ENCODE measurements at places on chromosomes 1 and 21.

DNA sequence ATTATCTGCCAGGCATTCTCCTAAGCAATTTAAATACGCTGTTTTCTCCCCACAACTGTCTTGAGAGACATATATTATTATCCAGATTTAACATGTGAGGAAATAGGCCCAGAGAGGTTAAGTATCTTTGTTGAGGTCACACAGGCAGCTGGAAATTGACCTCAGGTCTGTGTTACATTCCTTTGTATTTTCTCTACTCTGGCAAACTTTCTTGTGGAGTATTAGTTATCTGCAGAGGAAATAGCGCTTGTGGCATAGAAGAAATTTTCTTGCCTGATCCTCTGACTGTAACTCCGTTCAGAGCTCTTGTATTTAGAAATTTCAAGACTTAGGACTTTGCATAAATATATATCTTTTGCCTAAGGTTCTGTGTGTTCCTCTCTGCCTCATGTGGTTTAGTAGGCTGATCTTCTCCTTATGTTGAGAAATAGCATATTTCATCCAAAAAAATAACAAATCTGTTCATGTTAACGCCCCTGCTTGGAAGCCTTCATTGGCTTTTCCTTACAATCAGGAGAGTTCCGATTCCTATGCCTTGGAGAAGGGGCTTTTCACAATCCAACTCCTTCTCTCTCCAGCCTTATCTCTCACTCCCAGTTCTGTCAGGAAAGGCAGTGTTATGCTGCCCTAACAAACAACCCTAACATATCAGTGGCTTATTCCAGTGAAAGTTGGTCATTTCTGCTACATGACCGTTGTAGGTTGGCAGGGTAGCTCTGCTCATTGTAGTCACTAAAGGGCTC is 2.5 kb upstream of the JUN start:
- ATAC-seq, result no peak

DNA sequence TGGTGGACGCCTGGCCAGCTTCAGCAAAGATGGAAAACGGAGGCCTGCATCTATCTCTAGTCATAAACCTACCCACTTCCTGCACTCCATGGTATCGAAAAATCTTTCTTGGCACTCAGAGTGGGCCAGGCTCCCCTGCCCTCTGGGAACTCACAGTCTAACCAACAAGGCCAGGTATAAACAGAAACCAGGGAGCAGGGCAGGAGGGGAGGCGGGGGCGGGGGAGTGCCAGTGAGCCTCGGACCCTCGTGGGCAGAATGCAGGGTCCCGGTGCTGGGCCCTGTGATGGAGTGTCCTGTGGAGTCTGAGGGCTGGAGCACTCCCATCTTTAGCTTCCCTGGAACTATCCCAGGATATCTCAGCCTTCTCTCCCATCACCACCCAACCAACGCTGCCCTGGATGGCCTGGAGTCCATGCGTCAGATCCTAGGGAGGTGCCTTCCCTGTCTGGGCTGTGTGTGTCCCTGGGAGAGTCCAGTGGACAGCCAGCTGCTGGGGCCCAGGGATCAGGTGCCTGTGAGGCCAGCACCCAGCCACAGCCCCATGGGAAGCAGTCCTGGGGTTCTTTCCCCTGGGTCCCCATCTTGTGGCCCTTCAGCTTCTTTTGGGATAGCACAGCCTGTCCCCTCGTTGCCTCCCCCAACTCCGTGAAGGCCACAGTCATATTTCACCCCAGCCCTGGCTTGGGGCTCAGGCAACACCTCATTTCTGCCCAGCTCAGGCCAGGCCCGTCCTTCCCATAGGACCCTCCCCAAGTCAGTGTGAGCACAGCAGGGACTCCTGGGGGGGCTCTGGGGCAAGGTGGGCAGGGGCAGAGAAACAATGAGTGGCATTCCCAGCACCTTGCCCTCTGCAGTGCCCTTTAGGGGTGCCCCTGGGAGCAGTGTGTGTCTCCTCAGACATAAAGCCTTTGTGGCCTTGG is 1.1 kb upstream of the EPS8L3 start:
- ATAC-seq, result no peak

DNA sequence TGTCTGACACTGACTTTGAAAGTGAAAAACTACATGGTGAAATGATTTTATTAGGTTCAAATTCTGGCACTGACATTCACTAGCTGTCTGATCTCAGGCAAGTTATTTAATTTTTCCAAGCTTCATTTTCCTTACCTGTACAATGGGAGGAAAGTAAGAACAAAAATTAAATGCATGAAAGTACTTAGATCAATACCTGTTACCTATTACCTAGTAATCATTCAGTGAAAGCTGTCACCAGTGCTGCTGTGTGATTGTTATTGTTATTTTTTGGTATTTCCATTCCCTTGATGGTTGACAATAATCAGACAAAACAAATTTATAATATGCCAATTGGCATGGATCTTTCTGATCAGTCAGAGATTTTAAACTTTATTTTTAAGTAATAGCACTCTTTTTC is 1.6 kb downstream of the C8A start:
- no peak for ATAC-seq

DNA sequence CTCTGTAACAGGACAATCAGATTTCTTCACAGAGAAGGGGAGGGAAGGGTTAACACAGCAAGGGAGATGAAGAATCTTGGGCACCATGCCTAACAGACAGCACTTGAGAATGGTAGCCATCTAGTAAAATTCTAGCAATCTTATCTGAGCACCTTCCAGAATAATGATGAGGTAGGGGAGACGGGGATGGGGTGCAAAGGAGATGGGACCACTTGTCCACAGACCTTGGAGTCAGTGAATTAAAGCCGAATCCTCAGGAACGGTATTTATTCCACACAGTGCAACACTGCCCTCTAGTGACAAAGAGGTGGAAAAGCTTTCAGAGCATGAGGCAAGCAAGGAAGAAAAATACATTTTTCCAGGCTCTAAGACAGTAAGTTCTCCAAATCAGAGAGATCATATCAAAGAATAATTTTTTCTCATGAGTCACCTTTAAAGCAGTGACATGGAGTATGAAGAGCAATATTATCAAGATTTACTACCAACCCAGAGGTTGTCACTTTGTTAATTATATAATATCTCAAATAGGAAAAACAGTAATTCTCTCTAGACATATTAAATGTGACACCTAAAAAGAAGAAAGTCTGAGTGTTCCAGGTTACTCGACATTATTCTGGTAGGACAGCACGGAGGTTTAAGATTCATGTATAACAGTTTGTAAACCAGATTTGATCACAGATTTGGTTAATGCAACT is 43.3 kb upstream of the LPAR3 start:
- peak; percentile 48 for ATAC-seq

- no peak for ATAC-seq
Measured at GRCh38 chr1:236657398-236657797, 28.9 kb upstream of the ACTN2 start.

- no peak for ATAC-seq
Measured at GRCh38 chr1:214441119-214441518, 110.3 kb downstream of the PTPN14 start.

DNA sequence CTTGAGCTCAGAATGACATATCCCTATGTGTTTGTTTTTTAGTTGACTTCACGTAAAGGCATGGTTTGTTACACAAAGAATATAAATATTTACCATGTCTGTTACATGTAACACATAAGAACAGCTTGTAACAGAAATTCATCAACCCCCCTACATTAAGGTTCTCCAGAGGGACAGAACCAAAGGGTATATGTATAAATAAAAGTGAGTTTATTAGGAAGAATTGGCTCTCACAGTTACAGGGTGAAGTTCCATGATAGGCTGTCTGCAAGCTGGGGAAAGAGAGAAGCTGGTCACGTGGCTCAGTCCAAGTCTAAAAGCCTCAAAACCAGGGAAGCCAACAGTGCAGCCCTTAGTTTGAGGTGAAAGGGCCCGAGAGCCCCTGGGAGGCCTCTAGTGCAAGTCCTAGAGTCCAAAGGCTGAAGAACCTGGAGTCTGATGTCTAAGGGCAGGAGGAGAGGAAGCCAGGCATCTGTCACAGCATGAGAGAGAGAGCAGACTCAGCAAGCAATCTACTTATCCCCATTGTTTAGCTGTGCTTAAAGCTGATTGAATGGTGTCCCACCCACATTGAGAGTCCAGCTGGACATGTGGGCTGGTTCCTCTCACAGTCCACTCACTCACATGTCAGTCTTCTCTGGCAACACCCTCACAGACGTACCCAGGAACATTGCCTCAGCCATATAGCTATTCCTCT is 15.8 kb downstream of the THRAP3 start:
- ATAC-seq, result no peak

- ATAC-seq, result no peak
Measured at GRCh38 chr21:42567861-42568260, 54.2 kb downstream of the SLC37A1 start.

Measured in activated CD4-positive, CD25-positive, alpha-beta regulatory T cell treated with anti-CD3 and anti-CD28 coated beads, Interleukin-2, amount 50 U/mL, for 24 hours (primary cell).